DMS153 (cell line): ENCODE measurements at places on chromosomes 11 and 22.

DNA sequence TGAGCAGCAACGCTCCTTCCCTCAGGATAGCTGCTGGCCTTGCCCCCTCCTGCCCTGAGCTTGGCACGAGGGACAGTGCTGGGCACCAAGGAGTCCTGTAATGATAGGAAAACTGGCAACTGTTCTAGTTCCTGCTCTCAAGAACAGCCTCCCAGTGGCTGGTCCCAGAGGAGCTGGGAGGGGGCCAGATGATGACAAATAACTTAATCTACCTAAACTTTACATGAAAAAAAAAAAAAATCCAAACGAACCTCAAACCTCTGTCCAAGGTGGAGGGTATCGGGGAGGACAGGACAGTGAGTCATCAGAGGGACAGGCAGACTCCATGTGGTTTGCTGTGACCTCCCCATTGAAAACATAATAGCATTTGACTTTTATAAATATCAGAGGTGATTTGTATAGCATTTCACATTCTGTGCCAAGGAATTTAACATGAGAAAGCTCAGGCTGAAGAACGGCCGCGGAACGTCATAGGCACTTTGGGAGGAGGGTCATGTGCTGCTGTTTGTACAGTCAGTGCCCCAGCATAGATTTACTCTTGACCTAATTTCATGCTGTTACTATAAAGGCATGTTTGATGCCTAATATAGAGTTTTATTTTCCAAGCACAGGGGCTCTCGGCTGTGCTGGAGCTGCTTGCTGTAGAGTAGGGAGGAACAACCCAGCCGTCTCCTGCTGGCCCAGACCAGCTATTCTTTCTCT is 98.2 kb upstream of the NNMT start:
- DNase-seq = no peak

- DNase-seq = no peak
Measured at GRCh38 chr22:36081023-36081431, 52.4 kb upstream of the RBFOX2 start.

GRCh38 chr22:19092725-19093124 is 29.5 kb downstream of the DGCR2 start:
- no peak for DNase-seq

GRCh38 chr22:43743929-43744643 is 68.0 kb downstream of the EFCAB6 start:
- DNase-seq = no peak

DNA sequence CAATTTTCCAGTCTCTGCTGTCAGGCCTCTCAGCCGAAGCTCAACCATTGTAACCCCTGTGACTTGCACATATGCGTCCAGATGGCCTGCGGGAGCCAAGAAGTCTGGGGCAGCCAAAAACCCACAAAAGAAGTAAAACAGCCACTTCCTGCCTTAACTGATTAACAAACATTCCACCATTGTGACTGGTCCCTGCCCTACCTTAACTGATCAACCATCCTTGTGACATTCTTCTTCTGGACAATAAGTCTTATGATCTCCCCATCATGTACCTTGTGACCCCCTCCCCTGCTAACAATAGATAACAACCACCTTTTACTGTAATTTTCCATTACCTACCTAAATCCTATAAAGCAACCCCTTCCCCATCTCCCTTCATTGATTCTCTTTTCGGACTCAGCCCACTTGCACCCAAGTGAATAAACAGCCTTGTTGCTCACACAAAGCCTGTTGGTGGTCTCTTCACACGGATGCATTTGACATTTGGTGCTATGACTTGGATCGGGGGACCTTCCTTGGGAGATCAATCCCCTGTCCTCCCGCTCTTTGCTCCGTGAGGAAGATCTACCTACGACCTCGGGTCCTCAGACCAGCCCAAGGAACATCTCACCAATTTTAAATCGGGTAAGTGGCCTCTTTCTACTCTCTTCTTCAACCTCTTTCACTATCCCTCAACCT is 1.3 kb upstream of the NDUFC2 start:
- no peak for DNase-seq

GRCh38 chr22:32532820-32533128 is 58.2 kb downstream of the FBXO7 start:
- no peak for DNase-seq

DNA sequence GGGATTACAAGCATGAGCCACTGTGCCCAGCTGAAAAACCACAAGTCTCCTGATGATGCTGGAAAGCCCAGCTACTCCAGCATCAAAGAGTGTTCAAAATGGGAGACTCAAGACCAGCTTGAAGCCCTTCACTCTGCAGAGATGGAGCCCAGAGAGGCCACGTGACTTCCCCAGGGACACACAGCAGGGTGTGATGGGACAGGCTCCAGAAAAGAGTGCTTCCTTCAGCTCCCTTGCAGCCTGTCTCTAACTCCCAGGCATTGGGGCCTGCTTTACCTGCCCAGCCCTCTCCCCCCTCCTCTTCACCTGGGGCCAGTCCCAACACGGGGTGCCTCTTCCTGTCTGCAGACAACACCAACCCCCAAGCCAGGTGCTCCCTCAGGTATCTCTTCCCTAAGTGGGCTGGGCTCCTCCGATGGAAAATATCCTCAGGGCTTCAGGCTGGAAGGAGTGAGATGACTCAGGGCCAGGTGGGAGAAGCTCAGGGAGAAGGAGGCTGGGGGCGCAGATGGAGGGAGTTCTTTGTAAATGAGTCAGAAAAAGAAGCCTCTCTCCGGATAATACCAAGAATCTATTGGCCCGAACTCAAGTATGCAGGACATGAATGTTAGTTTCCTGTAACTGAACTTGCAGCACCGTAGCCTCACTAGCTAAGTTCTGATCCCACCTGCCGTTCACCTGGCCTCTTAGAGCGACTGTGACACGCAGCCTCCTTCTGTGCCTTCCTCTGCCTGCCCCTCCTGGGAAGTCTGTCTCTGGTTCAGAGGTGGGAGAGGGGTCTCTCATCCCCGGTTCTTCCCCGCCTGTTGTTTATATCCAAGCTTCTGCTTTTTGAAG is 326.6 kb downstream of the MN1 start:
- no peak for DNase-seq

GRCh38 chr11:78535920-78536319 is 38.7 kb downstream of the NARS2 start:
- no peak for DNase-seq

DNA sequence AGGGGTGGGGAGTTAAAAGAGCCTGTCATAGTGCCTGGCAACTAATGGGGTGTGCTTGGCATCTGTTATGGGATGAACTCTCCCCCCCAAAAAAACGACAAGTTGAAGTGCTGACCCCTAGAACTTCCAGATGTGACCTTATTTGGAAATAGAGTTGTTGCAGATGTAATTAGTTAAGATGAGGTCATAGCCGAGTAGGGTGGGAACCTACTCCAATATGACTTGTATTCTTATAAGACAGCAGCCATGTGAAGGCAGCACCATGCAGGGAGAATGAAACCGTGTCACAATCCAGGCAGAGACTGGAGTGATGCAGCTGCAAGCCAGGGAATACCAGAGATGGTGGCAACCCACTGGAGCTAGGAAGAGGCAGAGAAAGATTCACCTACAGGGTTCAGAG is 394.5 kb downstream of the TENM4 start:
- DNase-seq = no peak

DNA sequence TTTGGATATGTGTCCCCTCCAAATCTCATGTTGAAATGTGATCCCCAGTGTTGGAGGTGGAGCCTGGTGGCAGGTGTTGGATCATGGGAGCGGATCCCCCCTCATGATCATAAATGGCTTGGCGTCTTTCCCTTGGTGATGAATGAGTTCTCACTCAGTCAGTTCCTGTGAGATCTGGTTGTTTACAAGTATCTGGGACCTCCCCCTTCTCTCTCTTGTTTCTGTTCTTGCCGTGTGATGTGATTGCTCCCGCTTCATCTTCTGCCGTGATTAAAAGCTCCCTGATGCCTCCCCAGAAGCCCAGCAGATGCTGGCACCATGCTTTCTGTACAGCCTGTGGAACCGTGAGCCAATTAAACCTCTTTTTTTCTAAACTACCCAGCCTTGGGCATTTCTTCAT is 102.2 kb downstream of the SEZ6L start:
- DNase-seq = no peak
